ENCODE measurements at places on chromosomes 12 and 14. TPM values are rescaled to one million over a fixed set of nuclear protein-coding genes. Genes with fewer than 3 reads are reported as not detected.

OTX2 gene
- total RNA-seq: not detected

NGB gene
- not detected for total RNA-seq

MYO1H gene
- total RNA-seq: not detected

PPP1R36 gene
- total RNA-seq: 0.33 TPM

INHBC gene
- not detected for total RNA-seq

KRT77 gene
- not detected for total RNA-seq

JDP2 gene
- 22.0 TPM for total RNA-seq

BTBD6 gene
- total RNA-seq: 28.9 TPM

STXBP6 gene
- 2.2 TPM for total RNA-seq

PAH gene
- not detected for total RNA-seq

FGF6 gene
- not detected for total RNA-seq

ADAMTS20 gene
- not detected for total RNA-seq

DACT1 gene
- 0.81 TPM for total RNA-seq

BORCS5 gene
- total RNA-seq: 10.4 TPM

NAV3 gene
- 18.8 TPM for total RNA-seq
